CD4-positive, alpha-beta T cell treated with Interleukin-4 for 4 hours (primary cell): ENCODE measurements at places on chromosomes 2 and 18.

DNA sequence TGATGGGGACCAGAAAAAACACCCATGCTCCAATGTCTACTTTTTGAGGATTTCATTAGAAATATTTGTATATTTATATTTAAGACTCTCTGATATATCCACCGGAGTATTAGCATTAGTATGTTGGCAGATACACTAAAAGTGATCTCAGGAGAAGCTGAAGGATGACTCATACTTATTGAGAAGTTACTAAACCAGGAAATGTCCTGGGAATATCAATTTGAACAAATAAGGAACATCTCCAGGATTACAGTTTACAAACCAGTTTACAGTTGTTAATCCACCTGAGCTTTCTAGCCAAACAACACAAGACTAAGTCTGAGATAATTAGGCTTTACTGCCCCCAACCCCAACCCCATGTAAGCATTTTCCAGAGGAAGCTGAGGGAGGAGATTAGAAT lies 16.1 kb upstream of the DPP4 start:
- DNase-seq = no peak

GRCh38 chr2:71156573-71156972 lies 26.1 kb downstream of the MPHOSPH10 start:
- no peak for DNase-seq

DNA sequence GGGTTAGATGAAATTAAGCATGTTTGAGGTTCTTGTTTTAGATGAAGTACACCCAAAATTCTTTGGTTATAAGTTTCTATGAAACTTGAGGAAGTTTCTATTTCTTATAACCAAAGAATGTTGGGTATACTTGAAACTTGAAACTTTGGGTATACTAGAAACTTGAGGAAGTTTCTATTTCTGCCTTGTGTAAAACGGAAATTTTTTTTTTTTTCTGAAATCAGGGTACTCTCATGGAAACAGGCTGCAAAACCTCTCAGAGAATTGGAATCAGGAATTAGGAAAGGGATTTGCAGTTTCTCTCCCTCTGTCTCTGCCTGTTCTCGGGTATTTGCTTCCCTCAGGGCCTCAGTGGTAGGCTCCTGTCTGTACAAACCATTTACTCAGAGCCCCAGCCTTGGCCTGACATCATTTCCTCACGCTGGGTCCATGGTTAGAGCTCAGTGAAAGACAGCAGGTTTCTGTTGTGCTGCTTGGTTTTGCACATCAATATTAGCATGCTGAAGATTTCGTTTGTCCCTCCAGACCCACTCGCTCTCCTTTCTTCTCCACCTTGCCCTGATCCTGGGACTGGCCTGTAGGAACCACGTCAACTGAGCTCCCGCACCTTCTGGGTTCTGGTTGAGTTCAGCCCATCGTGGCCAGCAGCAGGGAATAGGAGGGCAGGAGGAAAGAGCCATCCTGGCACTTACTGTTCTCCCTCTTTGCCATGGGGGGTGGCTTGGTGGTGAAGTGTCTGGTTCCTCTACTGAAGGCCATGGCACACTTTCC lies 106.4 kb downstream of the POLR1A start:
- DNase-seq = peak; percentile 51

- DNase-seq = no peak
Measured at GRCh38 chr2:177285892-177286715, 21.6 kb upstream of the NFE2L2 start.

GRCh38 chr2:27799646-27800010 lies 28.1 kb downstream of the MRPL33 start:
- no peak for DNase-seq
